ENCODE measurements at places on chromosomes 6 and 20.

- DNase-seq, result no peak
Observed at GRCh38 chr6:162887981-162888689, 160.4 kb downstream of the PACRG start.

DNA sequence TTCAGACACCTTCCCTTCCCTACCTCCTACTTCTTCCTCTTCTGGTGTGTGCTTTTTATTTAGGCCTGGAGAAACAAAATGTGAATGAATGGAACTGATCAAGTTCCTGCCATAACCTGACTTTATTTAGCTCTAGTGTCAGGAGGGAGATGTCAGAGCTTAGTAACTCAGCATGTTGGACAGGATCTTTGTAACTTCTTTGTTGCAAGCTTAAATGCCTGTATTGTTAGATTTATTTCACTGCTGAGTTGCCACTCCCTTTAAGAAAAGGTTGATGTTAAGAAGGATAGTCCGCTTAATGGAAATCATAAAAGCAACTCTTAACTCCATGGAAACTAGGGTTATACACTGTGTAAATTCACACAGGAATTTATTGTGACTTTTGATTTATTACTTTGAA lies 2.2 kb downstream of the FAM120B start:
- no peak for DNase-seq

GRCh38 chr6:168990019-168990751 lies 263.5 kb downstream of the THBS2 start:
- no peak for DNase-seq

GRCh38 chr20:37524859-37525708 lies 2.6 kb downstream of the BLCAP start:
- DNase-seq, result peak; percentile 31

DNA sequence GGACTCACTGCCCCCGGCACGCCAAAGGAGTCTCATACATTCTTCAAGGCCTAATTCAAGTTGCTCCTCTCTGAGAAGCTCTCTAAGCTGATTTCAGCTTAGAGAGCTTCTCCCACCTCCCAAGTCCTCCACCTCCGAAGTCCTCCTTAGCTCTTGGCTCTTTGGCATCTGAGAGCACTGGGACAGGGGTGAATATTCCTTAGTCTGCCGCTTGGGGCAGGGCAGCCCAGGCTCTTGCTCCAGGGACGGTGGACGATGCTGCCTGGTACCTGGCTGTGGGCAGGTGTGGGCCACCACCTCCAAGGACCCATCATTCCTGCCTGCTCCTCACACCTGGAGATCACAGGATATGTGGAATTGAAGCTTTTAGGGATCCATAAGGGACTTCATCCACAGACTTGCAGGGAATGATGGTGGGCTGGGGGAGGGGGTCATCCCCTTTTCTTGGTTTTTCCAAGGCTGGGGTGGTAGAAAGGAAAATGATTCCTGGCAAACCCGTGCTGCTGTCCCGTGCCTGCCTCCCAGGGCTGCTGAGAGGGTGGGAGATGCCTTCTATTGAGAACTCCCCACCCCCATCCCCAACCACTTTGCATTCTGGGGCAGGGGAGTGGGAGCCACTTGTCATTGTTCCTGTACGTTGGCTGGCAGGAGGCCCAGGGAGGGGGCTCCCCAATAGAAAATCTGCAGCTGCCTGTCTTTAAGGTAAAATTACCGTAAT lies 57.4 kb downstream of the ARHGAP40 start:
- peak; percentile 93 for DNase-seq

DNA sequence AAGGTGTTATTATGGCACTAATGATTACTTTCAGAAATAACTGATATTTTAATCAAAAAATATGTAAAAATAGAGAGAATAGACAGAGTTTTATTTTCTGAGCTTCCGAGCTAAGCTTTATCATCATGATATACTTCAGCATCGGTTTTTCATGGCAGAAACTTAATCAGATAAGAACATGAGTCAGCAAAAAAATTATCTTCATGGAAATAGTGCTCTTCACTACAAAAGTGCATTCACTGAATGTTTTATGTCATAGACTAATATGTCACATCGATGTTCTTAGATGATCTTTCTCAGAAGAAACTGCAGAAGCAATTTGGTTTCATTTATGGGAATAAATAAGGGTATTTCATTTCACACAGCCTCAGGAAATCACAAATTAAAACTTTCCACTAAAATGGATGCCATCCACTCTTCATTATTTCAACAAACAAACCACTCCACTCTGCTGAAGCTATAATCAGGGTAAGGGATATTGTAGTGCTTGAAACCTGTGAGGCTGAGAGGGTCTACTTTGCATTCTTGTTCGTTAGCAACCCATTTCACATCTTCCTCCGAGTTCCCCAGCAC lies 10.2 kb upstream of the MAP3K7 start:
- DNase-seq, result no peak

DNA sequence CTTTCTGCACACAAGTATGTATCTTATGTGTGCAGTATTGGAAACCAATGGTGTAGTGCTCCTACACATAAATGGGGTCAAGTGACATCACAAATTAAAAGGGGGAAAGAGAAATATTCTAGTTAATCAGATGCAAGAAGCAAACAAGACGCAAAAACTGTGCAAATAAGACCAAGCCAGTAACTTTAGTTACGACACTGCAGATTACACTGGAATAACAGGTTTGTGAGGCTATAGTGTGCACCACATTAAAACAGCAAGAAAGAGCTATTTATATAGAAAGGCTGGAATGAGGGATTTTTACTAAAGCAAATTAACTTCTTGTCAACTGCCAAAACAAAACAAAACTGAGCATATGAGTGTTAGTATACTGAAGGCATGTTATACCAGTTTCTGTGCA lies 45.8 kb downstream of the NR2E1 start:
- no peak for DNase-seq
